Mesenteric fat pad (tissue), 1 donor: ENCODE measurements at places on chromosomes 16 and 17. TPM values are rescaled to one million over a fixed set of nuclear protein-coding genes. Genes with fewer than 3 reads are reported as not detected.

The TBKBP1 gene
- 21.7 TPM for total RNA-seq

The CEP131 gene
- 3.4 TPM for total RNA-seq

The GLTPD2 gene
- total RNA-seq: not detected

The TUBB3 gene
- total RNA-seq: 4.2 TPM

The PRSS21 gene
- total RNA-seq: not detected

The ZNF771 gene
- 6.3 TPM for total RNA-seq

The HOXB1 gene
- total RNA-seq: not detected

The ZNF768 gene
- total RNA-seq: 24.8 TPM

The MEOX1 gene
- total RNA-seq: 25.3 TPM

The RAB11FIP4 gene
- 1.8 TPM for total RNA-seq

The CDK3 gene
- total RNA-seq: 4.3 TPM

The CHD9NB gene
- total RNA-seq: 0.48 TPM

The PYDC1 gene
- total RNA-seq: not detected

The CES3 gene
- total RNA-seq: 0.55 TPM

The PHOSPHO1 gene
- total RNA-seq: 1.8 TPM

The TAOK1 gene
- total RNA-seq: 99.0 TPM

The CACNG3 gene
- total RNA-seq: not detected

The SLC5A10 gene
- not detected for total RNA-seq

The PSME3 gene
- total RNA-seq: 144 TPM

The MYO15A gene
- 0.71 TPM for total RNA-seq

The TTLL6 gene
- total RNA-seq: not detected

The MPV17L gene
- 14.4 TPM for total RNA-seq

The OR1A1 gene
- not detected for total RNA-seq

The HOXB7 gene
- 12.8 TPM for total RNA-seq

The AOC3 gene
- 528 TPM for total RNA-seq

The SLC2A4 gene
- total RNA-seq: 8.1 TPM

The PARD6A gene
- 3.9 TPM for total RNA-seq

The CD300E gene
- 7.3 TPM for total RNA-seq

The WSCD1 gene
- 3.9 TPM for total RNA-seq

The GDPD3 gene
- 4.3 TPM for total RNA-seq

The NAGLU gene
- 58.7 TPM for total RNA-seq

The TNRC6C gene
- 24.7 TPM for total RNA-seq

The KCNJ18 gene
- not detected for total RNA-seq

The TMEM95 gene
- not detected for total RNA-seq

The C1QTNF1 gene
- total RNA-seq: 563 TPM

The BCAR1 gene
- total RNA-seq: 86.5 TPM

The CCDC200 gene
- total RNA-seq: not detected
